ENCODE measurements at places on chromosomes 6 and 20.

DNA sequence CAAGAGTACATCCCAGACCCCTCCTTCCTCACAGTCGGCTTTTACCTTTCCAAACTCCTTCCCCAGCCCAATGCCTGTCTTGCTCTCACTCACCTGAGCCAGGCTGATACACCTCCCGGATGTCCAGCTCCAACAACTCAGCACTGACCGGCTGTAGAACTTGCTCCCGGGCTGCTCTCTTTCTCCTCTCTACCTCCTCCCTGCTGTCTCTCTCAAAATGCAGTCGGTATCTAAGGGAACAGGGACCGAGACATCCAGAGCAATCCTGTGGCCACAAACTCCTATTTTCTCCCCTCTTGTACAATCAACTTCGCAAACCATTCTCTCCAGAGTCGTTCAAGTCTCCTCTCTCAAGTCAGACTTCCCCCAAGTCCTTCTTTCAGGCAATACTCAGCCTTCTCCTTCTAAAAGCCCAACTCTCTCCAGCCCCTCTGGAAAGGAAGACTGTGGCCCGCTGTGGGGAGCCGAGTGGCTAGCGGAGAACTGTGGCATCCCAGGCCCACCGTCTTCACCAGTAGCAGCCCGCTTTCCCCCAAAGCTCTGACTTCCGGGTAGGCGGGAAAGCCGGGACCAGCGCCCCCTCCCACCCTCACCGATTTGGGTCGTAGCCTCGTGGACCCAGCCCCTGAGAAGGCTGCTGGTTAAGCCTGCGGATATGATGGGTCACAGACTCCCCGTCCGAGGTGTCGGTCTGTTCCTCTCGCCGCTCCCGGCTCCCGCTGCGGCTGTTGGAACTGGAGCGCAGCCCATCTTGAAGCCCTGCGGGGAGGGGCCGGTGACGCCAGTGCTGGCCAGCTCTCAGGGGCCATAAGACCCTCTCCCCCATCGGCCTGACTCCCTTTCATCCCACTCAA is 1.1 kb downstream of the GNL1 start:
- DNase-seq: peak; percentile 15

GRCh38 chr20:57582432-57583288 is 21.8 kb downstream of the PCK1 start:
- no peak for DNase-seq

- no peak for DNase-seq
Observed at GRCh38 chr6:143806282-143807102, 36.6 kb upstream of the LTV1 start.

- DNase-seq: no peak
Observed at GRCh38 chr6:45538641-45539547, 161.2 kb upstream of the SUPT3H start.

- no peak for DNase-seq
Observed at GRCh38 chr6:40598516-40598915, 11.4 kb upstream of the LRFN2 start.

DNA sequence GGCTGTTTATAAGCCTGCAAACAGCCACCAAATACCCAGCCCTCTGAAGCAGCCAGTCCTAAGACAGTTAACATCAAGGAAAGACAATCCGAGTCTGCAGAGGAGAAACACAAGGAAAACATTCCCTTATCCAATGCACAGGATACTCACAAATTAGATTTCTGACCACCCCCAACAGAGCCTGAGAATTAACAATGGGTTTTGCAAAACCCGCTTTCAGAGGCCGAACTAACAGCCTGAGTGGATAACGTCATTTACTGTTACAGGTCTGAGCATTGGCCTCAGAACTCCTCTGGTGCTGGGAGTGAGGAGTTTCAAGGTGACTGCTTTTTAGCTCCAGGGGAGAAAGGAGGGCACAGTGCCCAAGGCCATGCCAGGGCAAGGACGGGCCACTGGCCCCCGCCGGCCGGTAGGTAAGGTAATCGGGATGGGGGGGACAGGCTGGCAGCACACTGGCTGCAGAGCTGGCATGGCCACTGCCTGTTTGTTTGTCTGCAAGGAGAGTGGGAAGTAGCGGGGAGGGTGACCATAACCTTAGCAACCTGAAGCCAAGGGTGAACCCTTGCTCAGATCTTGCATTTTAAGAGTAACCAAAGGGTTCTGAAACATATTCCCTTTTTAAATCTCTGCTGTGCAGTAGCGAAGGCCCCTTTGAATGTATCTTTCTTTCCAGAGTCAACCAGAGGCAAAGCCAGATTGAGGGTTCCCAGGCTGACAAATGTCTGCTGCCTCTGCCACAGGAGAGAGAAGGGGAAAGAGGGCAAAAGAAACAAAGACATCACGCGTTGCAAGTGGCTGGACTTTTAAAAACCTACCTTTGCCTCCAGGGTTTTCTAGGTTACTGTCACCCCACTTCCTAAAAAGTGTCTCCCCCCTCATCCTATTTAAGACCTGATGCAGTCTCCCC is 3.9 kb downstream of the ZMYND8 start:
- peak; percentile 33 for DNase-seq

- no peak for DNase-seq
Observed at GRCh38 chr20:47061549-47061948, 166.9 kb downstream of the EYA2 start.

DNA sequence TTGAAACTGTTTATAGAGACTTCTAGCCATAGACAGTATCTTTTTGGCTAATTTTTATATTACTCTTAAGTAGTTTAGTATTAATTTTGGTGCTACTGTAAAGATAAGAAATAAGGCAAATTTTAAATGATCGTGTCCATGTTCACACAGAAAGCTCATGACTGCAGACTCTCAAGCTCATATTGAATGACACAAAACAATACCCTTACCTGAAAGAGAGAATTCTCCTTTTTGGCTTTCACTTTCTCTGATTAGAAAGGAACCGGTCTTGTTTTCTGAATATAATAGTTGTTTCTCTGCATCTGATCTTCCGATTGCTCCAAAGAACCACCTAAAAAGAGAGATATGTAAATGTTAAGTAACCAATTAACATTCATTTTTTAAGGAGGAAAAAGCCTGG is 57.0 kb downstream of the FRK start:
- DNase-seq: no peak

- DNase-seq: no peak
Observed at GRCh38 chr6:104943781-104944180, 13.1 kb upstream of the LIN28B start.

- DNase-seq: no peak
Observed at GRCh38 chr20:50187403-50188051, 3.1 kb upstream of the CEBPB start.

DNA sequence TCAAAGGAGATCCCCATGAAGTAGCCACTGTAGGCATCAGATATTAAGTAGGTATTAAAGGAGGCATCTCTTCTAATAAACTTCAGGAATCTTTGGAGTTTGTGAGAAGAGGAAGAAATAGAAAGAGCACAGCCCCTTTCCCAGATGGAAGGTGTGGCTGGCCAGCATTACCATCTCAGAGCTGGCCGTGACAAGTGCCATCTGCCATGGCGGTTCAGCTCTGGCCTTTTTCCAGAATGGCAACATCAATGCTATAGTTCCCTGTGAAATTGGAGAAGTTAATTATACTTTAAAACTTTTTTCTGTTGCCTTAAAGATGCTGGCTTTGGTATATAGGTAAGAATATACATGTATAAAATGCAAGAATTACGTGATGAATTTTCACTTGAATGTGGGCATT is 51.9 kb upstream of the MCUR1 start:
- no peak for DNase-seq

- no peak for DNase-seq
Observed at GRCh38 chr20:19473922-19474286, 261.5 kb downstream of the SLC24A3 start.

- no peak for DNase-seq
Observed at GRCh38 chr20:23279836-23280235, 70.8 kb upstream of the NXT1 start.

DNA sequence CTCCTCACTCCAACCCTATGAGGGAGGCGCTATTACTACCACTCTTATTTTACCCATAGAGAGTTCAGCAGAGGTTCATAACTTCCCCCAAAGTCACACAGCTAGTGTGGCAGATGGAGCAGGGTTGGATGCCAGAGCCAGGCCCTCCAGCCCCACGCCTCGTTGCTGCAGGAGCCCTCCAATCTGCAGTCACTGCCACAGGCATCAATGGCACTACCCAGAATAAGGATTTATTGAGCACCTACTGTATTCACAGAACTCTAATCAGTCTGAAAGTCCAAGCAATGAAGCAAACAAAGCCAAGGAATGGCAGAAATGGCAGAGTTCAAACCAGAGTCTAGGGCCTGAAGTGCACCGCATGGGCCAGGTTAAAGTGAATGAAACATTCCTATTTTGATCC is 144.9 kb downstream of the LPA start:
- no peak for DNase-seq

- no peak for DNase-seq
Observed at GRCh38 chr6:170212956-170213636, 77.8 kb downstream of the DLL1 start.

GRCh38 chr6:79842376-79843040 is 104.8 kb downstream of the ELOVL4 start:
- no peak for DNase-seq

DNA sequence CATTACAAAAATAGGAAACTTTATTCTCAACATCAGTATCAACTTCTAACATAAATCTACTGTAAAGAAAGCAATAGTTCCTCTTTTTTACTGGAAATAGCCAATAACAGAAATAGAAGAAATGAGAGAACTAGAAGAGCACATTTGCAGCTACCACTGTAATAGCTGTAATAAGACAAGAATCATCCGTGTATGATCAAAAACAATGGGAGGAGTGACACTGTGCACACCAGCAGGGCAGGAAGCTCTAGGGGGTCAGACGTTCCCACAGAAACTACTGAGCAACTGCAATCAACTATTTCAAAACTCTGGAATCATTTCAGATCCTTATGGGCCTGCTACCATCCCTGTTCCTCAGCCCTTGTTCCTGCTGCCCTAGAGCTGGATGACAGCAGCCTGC is 43.7 kb downstream of the NINL start:
- no peak for DNase-seq

DNA sequence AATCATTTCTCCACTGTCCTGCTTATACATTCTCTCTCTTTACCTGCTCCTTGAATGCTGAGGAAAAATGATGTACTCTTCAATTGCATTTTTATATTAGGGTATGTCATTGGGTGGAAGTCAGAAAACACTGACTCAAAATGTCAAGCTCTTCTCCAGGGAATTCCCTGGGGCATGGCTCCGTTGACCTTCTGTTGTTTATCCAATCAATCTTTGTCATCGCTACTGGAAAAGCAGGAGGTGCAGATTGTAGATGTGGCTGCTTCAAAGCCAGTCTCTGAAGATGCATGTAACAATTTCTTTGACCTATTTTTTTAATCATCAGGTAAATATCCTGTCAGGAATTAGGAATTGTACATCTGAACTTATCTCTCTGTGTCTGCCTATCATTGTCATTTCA is 63.9 kb upstream of the TENT5A start:
- DNase-seq: peak; percentile 4

- no peak for DNase-seq
Observed at GRCh38 chr6:169165561-169166300, 87.9 kb downstream of the THBS2 start.

- DNase-seq: peak; percentile 29
Observed at GRCh38 chr6:89597988-89598387, 40.6 kb downstream of the LYRM2 start.

DNA sequence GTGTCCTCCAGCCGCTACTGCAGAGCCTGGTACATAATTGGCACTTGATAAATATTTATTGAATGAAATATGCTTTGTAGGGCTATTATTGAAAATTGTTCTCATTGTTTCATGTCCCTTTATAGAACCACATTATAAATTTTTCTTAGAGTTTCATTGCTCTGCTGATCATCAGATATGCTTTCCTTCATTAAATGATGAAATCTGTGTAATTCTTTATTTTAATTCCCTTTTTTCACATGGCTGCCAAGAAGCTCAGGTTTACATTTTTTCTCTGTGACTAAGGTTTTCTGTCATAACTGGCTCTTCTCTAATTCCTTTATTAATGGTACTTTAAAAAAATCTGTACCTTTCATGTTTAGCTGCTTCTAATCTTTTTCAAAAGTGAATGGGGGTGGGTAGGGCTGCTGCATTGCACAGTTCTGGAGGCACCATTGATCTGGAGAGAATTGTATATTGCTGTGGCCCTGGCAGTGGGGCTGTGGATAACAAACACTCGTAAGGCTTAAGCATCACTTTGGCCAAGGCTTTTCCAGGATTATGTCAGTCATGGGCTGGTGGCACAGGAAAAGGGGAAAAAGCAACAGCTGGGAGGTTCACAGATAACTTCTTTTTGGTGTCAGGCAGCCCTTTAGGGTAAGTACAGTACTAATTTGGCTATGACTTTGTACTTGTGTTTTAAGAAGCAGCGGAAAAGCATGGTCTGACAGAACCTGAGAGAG is 43.8 kb downstream of the ARFGEF2 start:
- DNase-seq: no peak

DNA sequence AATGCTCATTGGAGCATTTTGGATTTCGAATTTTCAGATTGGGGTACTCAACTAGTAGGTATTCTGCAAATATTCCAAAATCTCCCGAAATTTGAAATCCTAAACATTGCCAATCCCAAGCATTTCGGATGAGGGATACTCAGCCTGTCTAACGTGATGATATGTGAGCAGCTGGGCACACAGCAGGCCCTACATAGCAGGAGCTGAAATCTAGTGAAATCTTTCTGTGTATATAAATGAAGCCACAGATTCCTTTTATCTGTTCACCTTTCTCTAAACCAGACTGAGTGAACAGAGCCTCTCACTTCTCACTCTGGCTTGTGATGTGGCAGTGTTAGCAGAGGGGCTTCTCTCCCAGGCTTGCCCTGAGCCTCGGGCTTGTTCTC is 17.8 kb downstream of the STX16 start:
- no peak for DNase-seq

- DNase-seq: peak; percentile 66
Observed at GRCh38 chr6:113642714-113643406, 214.3 kb upstream of the MARCKS start.

DNA sequence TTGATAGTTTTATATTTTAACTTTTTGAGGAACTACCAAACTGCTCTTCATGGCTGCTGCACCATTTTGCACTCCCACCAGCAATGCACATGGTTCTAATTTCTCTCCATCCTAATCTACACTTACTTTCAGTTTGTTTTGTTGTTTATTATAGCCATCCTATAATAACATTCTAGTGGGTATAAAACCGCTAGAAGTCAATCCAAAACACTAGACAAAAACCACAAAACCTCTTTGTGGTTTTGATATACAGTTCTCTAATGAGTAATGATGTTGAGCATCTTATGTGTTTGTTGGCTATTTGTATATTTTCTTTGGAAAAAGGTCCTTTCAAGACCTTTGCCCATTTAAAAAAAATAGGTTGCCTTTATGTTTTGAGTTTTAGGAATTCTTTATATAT is 5.6 kb downstream of the RPP21 start:
- DNase-seq: no peak

GRCh38 chr6:6479785-6480184 is 108.7 kb upstream of the LY86 start:
- DNase-seq: no peak
